A549 treated with RU486 at 1 μM for 4 hours (cell line): ENCODE measurements at places on chromosomes 11 and 22. TPM values are rescaled to one million over a fixed set of nuclear protein-coding genes. Genes with fewer than 3 reads are reported as not detected.

Gene CABP4
- total RNA-seq = not detected in 5 replicates

Gene MMP12
- 0.08 TPM in 1 of 5 replicates, not detected in the others for total RNA-seq

Gene ANKRD49
- total RNA-seq = 2.9 to 8.8 TPM (median 6.5 TPM) in 5 replicates

Gene GRAP2
- not detected in 5 replicates for total RNA-seq

Gene OTOG
- not detected in 5 replicates for total RNA-seq

Gene CRYBB2
- total RNA-seq = not detected in 5 replicates

Gene CRELD2
- total RNA-seq = 17.3 to 28.1 TPM (median 26.9 TPM) in 5 replicates

Gene MCHR1
- total RNA-seq = not detected in 5 replicates

Gene GGTLC3
- not detected in 5 replicates for total RNA-seq

Gene RAB36
- 6.7 to 8.1 TPM (median 8.0 TPM) in 5 replicates for total RNA-seq

Gene THYN1
- total RNA-seq = 15.9 to 20.5 TPM (median 17.2 TPM) in 5 replicates

Gene OR51I2
- total RNA-seq = not detected in 5 replicates

Gene ELP4
- 6.7 to 9.6 TPM (median 6.9 TPM) in 5 replicates for total RNA-seq

Gene SLC5A4
- not detected in 5 replicates for total RNA-seq
